Hematopoietic multipotent progenitor cell (in vitro differentiated cells): ENCODE measurements at places on chromosomes 12 and 14.

- no peak for DNase-seq
Measured at GRCh38 chr12:95393191-95393790, 80.7 kb upstream of the METAP2 start.

GRCh38 chr14:22303589-22304195 is 285.3 kb downstream of the DAD1 start:
- no peak for DNase-seq

DNA sequence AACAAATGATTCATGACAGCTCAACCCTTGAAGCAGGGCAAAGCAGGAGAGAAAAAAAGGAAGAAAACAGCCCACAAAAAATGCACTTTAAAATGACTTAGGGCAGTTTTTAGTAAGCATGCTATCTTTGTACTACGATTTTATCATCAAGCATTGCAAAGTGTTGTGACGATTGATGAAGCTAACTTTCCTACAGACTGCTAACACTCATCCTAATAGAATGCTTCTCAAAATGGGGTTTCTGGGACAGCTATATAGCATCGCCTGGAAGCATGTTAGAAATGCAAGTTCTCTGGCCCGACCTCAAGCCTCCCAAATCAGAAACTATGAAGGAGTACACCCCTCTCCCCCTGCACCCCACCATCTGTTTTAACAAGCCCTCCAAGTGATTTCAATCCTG is 256.4 kb downstream of the SSPN start:
- no peak for DNase-seq

- peak; percentile 81 for DNase-seq
Measured at GRCh38 chr12:89733579-89734201, 25.1 kb upstream of the ATP2B1 start.

DNA sequence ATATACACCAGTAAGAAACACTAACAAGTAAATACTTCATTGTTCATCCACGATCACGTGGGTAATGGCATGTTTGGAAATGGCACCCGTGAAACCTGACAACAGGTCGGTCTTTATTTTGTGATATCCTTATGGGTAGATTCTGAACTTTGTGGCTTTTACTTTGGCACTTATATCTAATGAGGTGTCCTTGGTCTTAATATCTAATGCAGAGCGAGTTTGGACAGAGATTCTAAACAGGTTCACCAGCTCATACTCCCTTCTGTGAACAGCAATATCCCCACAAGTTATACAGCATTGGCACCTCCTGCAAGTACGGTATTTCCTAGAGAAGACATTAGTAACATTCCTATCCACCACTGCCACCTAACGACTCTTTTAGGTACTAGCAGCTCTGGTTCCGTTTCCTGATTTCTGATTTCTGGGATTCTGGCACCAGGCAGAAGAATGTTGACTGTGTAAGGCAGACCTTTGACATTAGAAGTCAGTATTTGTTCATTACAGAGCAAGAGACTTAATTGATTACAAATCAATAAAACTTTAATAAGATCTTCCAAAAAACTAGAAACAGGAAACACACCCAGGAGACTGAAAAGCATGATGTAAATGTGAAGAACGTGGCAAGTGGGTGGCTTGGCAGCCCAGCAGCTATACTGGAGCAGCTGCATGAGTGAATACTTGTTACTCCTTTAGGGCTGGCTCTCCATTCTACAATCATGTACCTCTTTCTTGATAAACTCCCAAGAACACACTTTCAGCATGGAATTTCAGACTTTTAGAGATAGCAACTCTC is 2.5 kb downstream of the ANG start:
- DNase-seq = peak; percentile 66

- peak; percentile 71 for DNase-seq
Measured at GRCh38 chr12:24960222-24960855, 11.4 kb upstream of the BCAT1 start.

- DNase-seq = no peak
Measured at GRCh38 chr14:50023671-50024490, 92.5 kb downstream of the VCPKMT start.

GRCh38 chr14:104224131-104224505 is 85.7 kb downstream of the KIF26A start:
- no peak for DNase-seq

DNA sequence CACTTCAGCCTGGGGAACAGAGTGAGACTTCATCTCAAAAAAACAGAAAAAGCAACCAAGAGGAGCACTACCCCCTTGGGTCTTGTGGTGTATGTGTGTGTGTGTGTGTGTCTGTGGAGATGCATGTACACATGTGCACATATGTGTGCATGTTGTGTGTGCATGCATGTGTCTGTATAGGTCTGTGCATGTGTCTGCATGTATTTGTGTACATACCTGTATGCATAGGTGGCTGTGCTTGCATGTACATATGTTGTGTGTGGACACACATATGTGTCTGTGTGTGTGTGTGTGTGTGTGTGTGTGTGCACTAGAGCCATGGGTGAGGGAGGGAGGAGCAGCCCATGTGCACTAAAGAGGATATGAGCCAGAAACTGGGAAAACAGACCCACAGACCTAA is 49.1 kb downstream of the ARL6IP4 start:
- DNase-seq = no peak
